ENCODE measurements at places on chromosomes 1 and 21.

- DNase-seq, result no peak
Measured at GRCh38 chr1:230000493-230001184, 66.4 kb upstream of the GALNT2 start.

- DNase-seq, result no peak
Measured at GRCh38 chr1:21084111-21084810, 92.4 kb downstream of the EIF4G3 start.

DNA sequence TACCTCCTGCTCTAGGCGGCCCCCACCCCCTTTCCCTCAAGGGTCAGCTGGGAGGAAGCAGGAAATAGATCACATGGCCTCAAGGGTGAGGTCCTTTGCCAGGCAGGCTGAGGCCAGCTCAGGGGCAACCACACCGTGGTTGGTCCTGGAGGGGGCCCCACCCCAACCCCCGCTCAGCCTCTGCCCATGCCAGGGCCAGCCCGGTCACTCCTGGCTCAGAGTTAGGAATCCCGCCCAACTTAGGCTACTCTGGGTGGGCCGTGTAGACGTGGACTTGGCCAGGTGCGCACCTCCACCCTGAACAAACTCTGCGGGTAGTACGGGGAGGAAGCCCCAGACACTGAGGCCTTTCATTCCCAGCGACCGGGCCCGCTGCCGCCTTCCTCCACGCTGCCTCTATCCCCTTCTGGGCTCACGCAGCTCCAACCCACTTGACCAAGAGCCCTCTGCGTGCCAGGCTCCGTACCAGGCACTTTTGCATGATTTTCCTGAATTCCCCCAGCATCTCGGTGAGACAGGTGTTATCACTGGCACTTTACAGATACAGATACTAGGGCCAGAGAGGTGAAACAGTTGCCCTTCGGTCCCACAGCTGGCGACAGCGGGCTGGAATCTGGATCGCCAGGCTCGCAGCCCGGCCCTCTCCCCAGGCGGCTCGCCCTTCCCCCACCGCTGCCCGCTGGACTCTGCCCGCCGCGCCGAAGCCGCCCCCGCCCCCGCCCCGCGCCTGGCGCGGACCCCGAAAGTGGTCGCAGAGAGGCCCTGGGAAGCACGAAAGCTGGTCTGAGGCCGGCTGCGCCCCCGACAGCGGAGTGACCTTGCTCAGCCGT, 769 bp downstream of the GALE start:
- DNase-seq, result no peak

- DNase-seq, result no peak
Measured at GRCh38 chr1:15249081-15249480, 2.1 kb downstream of the FHAD1 start.

GRCh38 chr1:56029319-56030003, 549.9 kb downstream of the PLPP3 start:
- DNase-seq, result no peak

GRCh38 chr1:65825741-65826140, 33.0 kb downstream of the PDE4B start:
- DNase-seq, result no peak

GRCh38 chr1:214548988-214549387, 2.4 kb downstream of the PTPN14 start:
- no peak for DNase-seq

DNA sequence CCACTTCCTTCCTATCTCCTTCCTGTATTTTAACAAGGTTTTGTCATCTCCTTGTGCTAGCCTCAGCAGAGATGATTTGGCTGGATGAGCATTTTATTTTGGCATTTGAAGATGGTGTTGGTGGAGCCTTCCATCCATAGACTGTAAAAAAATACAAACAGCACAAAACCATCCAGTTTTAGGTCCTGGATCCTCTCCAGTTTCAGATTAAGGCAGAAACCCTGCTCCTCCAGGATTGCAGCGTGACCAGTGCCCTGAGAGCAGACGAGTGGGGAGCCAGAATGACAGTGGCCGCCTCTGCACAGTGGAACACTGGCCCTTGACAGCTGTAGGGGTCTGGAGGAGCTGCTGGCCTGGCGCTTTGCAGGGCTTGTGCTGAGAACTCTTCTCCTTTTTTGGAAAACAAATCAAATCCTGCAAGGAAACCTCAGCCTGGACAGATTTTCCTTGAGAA, 72.2 kb upstream of the GADD45A start:
- DNase-seq, result no peak

DNA sequence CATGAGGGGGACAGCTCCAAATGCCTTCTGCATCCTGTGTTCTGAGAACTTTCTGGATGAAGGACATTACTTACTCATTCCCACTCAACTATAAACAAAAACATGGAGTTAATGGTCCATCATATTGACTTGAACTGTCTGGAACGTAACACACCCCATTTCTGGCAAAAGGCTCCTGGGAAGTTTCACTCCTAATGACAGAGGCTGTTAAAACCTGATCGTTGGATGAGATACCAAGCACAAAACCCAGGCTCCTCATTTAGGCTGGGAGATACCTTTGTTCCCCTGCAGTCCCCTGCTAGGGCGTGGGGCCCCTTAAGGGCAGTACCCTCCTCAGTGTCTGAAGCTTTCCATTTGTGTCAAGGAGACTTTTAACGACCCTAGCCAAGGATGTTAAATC, 78.9 kb downstream of the RHOU start:
- DNase-seq, result no peak

- no peak for DNase-seq
Measured at GRCh38 chr1:43329995-43330751, 7.4 kb upstream of the MPL start.

DNA sequence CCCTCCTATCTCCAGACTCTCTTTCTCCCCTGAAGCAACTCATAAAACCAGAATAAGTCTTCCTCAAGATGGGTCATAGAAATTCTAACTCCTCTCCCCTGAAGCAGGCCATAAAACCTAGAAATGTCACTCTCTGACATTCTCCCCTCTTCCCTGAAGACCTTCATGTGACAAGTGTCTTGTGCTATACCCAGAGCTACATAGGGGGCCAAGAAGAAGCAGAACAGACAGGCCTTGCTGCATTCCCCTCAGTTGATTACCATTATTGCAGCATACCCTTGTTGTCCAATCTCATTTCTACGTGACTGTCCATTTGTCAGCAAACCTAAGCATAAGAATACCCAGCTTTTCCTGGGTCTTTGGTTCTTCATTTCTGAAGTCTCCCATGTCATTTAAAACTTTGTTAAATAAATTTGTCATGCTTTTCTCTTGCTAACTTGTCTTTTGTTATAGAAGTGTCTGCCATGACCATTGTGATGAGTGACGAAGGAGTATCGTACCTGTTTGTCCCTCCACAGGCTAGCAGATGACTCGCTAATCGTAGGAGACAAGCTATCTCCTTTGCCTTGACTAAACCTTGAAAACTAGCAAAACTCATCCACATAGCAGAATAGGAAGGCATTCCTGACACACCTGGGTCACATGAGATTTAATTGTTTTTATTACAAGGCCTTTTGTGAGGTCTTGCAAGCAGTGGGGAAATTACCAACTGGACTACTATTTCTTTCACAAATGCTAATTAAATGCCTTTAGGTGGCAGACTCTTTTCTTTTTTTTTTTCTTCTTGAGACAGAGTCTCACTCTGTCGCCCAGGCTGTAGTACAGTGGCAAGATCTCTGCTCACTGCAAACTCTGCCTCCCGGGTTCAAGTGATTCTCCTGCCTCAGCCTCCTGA, 39.4 kb upstream of the ZNF326 start:
- DNase-seq, result no peak

DNA sequence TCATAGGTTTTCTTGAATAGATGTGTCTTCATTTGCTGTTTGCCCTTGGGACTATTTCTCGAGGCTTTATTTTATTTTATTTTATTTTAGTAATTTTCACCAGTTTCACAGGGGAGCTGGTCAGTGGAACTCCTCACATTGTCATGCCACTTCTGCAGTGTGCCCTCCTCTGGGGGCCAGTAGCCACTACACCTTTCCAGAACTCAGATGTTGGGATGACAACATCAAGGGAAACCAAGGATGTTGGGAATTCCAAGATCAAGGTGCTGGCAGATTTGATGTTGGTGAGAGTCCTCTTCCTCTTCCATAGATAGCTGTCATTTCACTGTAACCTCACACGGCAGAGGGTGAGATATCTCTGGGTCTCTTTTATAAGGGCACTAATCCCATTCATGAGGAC, 35.5 kb downstream of the SLC26A9 start:
- DNase-seq, result no peak

GRCh38 chr1:230917284-230918135, 49.2 kb upstream of the C1orf198 start:
- no peak for DNase-seq

GRCh38 chr1:89607156-89607555, 25.8 kb upstream of the LRRC8C start:
- DNase-seq, result no peak

DNA sequence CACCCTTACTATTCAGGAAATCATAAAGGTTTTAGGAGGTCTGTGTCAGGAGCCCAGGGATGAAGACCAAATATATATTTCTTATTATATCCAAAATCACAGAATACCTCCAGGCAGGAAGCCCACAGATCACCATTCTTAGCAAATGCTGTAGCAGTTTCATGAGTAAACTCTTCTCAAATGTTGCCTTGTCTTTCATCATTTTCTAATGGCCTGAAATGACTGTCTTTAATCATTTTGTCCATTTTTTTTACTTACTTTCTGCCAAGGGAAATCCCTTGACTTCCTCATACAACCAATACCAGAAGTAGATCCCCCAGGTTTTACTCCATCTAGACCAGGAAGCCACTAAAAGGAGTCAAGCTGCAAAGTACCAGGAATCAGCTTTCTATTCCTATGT, 32.4 kb downstream of the PSMG1 start:
- DNase-seq, result no peak

GRCh38 chr1:185560760-185561159, 173.4 kb upstream of the HMCN1 start:
- no peak for DNase-seq

- DNase-seq, result no peak
Measured at GRCh38 chr1:4452701-4453100, 201.7 kb upstream of the AJAP1 start.

Data from NCI-H187 (cell line).